ENCODE measurements at places on chromosomes 6 and 20. TPM values are rescaled to one million over a fixed set of nuclear protein-coding genes. Genes with fewer than 3 reads are reported as not detected.

DNA sequence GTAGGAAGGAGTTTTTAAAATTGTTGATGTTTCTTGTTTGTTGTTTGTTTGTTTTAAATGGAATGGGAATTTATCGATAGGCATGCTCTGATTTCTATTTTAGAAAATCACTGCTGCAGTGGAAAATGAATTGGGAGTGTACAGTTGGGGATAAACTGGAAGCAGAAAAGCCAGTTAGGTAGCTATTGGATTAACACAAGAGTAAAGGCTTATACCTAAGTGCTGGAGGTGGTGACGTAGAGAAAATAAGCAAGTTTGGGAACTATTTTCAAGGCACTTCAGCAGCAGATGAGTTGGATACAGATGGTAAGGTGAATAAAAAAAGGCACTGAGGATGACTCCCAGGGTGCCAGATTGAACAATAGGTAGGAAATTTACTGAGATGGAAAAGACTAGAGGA lies 164.9 kb downstream of the PLCB4 start:
- DNase-seq, result no peak

DNA sequence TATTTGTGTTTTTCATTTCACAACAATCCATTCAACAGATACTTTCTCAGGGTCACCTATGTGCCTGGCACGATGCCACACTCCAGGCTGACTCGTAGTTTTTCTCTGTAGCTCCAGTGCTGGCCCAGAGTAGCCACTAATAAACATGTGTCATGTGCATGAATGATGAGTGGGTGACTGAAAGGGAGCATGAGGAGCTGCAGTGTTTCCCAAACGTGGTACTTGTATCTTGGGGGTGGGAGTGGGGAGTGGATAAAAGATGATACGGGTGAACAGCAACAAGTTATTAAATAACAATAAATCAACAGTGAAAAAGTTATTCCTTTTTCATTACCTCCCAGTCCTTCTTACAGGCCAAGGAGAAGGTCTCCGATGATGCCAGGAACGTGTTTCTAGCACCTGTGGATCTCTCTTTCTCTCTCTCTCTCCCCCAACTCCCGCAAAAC lies 17.1 kb downstream of the SRXN1 start:
- no peak for DNase-seq

DNA sequence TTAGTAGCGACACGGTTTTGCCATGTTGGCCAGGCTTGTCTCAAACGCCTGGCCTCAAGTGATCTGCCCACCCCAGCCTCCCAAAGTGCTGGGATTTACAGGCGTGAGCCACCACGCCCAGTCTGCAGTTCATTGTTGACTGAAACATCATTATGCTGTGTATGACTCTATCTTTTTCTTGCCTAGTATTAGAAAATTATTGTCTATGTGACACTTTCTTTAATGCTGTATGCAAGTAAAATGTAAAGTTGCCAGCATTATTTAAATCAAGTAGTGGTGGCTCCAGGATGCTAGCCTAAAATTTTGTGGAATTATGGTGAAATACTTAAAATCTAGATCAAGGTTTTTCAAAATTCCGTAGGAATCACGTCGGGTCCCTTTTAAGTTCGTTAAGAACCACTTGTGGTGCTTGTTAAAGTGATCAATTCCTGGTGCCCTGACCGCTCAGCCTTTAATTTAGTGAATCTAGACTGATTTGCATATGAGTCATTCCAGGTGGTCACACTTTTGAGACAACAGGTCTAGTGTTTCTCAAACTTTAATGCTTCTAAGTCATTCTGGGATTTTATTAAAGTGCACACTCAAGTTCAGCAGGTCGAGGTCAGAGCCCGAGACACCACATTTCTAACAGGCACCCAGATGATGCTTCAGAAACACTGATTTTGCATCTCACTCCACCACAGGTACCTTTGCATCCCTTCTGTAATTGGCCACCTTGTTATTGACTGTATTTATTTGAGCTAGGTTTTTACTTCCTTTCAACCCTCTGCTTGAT lies 132.6 kb upstream of the MTHFD1L start:
- no peak for DNase-seq

The TRIM31 gene
- not detected for polyA plus RNA-seq

The WTAP gene
- 50.8 TPM for polyA plus RNA-seq

The PAK5 gene
- not detected for polyA plus RNA-seq

Measured in CD14-positive monocyte (primary cell).